ENCODE measurements at places on chromosomes 7 and 10.
A peak's percentile ranks its signal among the peaks of the same experiment; 100 is the strongest.

DNA sequence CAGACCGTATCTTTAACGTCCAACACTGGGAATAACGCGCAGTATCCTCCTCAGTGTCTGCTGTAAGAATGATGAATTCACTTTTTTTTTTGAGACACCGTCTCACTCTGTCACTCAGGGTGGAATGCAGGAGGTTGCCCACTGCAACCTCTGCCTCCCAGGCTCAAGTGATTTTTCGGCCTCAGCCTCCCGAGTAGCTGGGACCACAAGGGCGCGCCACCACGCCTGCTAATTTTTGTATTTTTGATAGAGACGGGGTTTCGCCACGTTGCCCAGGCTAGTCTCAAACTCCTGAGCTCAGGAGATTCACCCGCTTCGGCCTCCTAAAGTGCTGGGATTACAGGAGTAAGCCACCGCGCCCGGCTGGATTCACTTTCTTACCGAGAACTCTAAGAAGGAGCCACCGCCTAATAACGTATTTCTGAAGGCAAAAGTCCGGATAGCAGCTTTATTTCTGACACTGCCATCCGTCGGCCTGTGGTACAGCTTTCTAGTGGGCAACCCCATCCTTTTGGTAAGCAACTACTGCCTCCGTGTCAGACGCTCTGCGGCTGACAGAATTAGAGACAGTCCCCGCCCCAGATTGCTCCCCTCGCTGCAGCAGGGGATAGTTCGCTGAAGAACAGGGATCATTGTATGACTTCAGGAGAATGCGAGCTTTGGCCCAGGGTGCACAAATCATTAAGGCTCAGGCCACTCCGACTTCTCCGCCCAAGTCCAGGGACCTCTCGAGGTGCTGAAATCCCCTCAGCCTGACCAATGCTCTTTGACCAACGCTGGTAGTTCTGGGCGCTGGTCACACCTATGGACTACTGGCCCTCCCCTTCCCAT is 662 bp downstream of the POLR3A start:
- no peak for DNase-seq

DNA sequence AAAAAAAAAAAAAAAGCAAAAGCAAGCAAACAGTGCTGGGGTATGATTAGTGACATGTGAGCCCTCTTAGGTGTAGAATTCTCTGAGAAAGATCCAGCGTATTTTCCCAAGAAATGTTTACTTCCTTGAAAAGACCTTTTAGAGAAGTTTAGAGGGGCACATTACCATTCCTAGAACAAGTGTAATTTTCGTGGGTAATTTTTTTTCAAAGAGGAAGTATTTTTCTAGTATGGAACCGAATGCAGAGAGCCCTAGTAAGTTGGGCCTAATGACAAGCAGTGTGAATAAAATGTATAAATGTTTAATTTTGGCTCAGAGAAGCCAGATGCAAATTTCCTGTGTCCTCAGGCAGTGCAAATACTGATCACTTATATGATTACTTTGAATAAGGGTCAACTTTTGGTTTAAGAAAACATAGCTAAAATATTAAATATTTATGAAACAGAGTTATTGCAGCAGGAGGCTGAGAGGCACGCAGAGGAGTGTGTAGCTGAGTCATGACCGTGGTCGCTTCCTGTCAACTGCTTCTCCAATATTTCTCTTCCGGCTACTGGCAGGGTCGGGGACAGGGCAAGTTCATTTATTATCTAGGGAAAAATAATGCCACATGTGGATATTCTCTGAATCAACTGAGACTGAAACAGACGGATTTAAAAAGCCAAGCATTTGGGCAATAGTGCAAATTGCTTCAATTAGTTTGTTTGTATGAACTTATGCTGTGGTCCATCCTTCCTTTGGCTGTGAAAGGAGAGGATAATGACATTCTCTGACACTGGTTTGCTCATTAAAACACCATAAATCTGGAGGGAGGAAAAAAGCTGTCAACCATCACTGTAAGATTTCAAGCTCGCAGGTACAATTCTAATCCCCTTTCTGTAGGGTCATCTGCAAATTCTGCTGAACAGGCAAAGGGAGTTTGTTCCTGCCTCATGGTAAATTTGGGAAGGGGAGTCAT is 495.2 kb downstream of the GLRX3 start:
- DNase-seq, result no peak

DNA sequence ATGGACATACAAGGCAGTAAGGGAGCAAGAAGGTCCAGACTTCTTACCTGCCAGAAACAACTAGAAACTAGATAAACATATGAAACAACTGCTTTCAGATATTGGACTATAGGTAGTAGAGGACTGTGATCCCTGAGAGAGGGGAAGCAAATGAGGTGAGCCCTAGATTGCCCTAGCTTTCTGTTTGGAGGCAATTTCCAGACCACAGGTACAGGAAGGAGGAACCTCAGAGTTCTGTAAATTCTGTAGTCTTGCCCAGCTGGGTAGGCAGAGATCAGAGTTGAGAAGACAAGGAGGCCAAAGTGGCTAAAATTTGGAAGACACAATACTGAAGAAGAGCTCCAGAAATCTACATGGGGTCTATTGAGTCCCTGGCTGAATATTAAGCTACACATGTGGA is 21.0 kb downstream of the CDK6 start:
- no peak for DNase-seq

DNA sequence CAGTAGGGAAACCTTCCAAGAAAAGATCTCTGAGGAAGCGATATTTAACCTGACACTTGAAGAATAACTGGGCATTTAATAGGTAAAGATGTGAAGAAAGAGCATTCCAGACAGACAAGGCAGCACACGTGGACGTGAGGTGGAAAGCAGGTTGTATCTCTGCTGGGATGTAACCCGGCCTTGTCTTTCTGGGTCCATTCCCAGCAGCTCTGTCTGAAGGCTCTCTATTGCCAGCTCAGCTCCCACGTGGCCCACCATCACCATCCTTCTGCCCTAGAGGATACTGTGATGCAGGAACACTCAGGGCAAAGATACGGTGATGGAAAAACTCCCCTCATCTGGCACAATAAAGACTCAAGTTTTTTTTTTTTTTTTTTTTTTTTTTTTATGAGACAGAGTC is 137.7 kb downstream of the RSU1 start:
- no peak for DNase-seq

DNA sequence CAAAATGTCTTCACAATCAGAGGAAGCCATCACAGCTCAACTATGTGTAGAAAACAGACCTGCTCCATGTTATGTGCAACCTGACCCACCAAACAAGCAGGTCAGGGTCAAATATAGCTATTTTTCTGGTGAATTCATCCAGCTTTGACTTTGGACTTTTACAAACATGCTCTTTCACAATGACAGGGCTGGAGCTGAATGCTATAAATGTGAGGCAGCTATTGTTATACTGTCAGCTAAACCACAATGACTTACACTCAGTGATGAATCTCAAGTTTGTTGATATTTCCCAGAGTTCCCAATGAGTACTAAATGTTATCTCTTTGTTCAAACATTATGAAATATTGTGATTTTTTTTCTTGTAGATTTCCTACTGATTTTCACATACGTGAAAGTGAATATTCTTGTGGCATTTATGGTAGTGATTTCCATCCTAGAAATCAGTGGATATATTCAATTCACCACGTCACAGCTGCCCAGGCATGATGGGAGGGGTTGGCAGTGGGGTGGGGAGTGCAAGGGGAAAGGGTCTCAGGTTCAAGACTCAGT is 2.5 kb upstream of the ITIH2 start:
- no peak for DNase-seq

DNA sequence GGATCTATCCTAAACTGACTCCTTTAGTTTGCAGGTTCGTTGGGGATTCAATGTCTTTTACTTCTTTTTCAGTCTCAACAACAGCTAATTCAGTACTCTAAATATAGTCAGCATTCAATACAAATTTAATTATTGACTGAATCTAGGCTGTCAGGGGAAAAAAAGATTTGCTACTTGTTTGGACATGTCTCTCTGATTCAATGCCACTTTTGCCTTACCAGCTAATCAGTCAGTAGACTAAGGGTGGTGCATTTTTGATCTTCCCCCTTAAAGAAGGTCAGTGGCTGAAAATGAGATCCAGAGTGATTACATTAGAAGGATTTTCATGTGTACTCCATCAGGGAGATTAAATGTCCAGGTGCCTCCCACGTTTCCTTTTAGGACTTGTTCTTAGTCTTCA is 145.1 kb downstream of the C1GALT1 start:
- no peak for DNase-seq

GRCh38 chr7:50659329-50659965 is 94.2 kb upstream of the DDC start:
- DNase-seq, result no peak

DNA sequence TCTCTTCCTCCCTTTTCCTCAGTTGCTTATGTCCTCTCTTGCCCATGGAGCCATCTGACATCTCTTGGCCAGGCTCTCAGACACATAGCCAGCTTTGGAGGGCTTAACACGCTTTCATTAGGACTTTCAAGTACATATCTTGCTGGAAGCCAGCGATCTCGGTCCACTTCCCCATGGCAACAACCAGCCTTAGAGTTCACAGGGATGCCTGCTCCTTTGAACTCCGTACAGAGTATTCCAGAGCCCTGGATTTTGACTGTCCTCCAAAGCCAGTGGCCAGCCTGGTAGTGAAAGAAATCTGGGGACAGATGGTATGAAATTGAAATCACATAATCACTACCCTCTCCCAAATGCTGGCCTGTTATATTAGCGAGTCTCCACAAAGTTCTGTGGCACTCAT is 370.5 kb upstream of the NPVF start:
- DNase-seq, result no peak

DNA sequence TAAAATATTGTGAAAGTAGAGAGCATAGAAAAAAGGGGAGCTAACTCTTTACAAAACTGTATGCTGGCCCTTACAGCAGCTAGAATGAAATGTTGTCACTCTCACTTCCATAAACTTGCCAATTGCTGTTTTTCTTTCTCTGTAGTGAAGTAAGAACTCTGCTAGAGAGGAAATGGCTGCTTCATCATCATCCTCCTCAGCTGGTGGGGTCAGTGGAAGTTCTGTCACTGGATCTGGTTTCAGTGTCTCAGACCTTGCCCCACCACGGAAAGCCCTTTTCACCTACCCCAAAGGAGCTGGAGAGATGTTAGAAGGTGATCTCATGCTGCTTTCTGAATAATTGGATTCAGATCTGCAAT is 7.6 kb upstream of the ASCC1 start:
- DNase-seq, result no peak

DNA sequence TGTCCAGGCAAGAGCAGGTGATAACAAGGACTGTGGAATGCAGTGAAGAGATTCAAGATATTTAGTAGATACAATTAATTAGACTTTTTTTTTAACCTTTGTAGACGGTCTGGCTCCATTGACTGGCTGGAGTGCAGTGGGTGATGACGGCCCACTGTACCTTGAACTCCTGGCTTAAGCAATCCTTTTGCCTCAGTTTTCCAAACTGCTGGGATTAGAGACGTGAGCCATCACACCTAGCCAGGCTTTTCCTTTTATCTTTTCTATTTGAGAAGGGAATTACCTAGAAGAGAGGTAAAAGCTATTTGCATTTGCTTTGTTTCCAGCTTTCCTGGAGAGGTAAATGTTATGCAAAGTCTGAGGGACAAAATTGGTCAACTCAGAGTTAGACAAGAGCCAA is 213.0 kb upstream of the MAGI2 start:
- DNase-seq, result no peak

DNA sequence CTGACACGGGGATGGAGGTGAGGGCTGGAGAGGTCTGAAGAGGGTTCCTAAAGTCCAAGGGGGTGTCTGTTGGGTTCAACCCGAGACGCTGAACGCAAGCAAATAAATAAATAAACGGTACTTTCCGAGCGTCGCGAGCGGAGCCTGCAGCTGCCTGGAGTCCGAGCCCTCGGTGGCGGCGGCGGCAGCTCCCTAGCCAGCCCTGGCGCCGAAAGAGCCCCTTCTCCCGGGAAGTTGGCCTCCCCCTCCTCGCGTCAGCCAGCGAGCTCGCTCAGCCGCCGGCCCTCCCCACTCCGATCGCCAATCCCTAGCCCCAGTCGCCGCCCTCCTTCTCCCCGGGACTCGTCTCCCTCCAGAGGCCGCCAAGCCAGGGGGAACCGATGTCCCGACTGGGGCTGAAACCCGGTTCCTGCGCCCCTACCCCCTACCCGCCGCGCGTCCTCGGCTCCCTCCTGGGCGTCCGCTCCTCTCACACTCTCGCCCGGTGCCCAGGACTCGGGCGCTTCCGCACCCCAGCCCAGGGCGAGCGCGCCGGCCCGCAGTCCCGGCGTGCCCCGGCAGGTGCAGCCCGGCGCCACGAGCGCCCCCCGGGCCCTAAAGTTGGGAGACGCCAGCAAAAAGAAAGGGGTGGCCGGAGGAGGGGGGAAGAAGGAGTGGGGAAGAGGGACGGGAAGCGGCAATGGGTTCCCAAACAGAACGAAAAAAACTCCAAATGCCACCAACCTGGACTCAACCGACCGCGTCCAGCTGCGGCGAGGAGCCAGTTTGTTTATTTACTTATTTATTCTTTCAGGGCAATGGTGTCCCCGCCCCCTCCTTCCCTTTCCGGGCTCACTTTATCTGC is at the start of gene GFRA1:
TSS of gene GFRA1 (minus strand) at position 767 of the 844 bp plus-strand sequence. CDS start 1,177 bp downstream, outside the sequence.
- DNase-seq, result no peak

- DNase-seq, result no peak
Measured at GRCh38 chr7:33959676-33960075, 54.3 kb downstream of the BMPER start.

DNA sequence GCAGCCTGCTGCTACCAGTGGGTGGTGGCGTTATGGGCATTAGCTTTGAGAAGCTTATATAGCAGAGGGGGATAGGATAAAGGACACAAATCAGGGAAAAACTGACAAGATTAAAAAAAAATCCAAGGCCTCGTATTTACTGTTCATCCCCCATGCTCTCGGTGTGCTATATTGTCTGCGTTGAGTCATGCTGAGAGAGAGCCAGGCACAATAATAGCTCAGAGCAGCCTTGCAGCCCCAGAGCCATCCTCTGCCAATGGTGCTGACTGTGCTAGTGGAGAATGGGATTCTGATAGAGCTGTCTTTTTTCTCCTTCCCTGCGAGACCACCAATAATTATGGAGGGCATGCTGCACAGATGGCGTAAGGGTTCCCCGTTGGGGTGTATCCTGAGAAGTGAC is 51.7 kb upstream of the FZD1 start:
- no peak for DNase-seq

DNA sequence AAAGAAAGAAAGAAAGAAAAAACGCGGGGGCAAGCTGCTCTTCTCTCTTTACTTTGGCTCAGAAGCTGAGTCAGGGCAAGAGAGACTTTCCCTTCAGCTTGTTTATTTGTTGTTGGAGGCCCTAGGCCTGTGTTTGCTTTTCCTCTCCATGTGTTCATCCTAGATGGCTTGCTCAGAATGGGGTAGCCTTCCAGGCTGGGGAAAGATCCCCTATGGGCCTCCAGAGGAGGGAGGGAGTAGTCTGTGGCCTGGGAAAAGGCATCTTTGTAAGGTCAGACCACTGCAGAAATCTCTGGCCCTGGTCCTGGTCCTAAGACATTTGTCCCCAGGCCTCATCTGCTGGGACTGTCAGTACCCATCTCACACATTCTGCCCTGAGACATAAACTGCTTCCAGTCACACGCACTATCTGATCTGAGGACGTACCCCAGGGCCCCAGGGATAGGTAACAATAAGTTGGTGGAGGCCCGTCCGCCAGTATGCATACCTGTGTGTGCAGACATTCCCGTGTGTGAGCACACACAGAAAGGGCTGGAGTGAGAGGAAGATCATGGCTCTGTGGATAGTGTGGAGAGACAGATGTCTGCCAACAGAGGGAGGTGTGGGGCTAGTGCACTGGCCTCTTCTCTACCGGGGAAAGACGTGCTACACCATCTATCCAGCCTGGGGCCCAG is 4.9 kb upstream of the SCD start:
- peak; percentile 6 for DNase-seq

GRCh38 chr10:112347709-112348671 is 25.9 kb upstream of the ACSL5 start:
- DNase-seq, result no peak

Measured in NCI-H774 (cell line).